ENCODE measurements at places on chromosomes 12 and 14. TPM values are rescaled to one million over a fixed set of nuclear protein-coding genes. Genes with fewer than 3 reads are reported as not detected.

NEDD1 gene
- 17.8 TPM for total RNA-seq

KLHL33 gene
- 0.29 TPM for total RNA-seq

AICDA gene
- 0.75 TPM for total RNA-seq

MORN3 gene
- 0.67 TPM for total RNA-seq

All from upper lobe of right lung (tissue), 1 donor.